T-helper 9 cell (primary cell): ENCODE measurements at places on chromosomes 6 and 20.

DNA sequence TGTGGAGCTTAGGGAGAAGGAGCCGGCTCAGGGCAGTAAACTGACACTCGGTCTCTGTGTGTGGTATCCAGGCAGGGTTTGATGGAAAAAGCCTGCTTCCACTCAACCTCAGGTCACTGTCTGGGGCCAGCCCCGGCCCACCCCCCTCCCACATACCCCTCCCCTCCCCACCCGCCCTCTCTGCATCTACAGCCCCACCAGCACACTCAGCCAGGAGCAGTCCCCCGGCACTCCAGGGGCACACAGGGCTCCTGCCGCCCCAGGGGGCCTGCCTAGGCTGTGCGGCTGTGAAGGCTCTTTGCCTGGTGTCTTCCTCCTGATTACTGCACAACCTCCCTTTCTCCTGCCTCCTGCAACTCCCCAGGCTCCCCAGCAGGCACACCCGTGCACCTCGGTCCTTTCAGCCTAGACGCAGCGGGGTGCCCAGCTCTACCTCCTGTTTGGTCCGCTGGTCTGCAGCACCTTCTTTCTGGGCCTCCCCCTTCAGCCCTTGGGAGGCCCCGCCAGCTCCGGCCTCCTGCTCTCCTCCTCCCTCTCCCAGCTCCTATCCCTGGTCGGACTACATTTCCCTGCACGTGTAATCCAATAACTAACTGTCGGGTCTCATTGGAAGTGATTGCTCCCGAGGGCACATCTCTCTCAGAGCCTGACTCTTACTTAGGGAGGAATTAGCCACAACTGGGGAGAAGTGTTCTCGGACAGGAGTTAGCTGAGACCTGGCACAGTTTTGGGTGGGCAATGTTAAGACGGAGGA lies 1.3 kb upstream of the FOXF2 start:
- DNase-seq = no peak

- DNase-seq = no peak
Observed at GRCh38 chr6:56245903-56246351, 1.5 kb downstream of the COL21A1 start.

DNA sequence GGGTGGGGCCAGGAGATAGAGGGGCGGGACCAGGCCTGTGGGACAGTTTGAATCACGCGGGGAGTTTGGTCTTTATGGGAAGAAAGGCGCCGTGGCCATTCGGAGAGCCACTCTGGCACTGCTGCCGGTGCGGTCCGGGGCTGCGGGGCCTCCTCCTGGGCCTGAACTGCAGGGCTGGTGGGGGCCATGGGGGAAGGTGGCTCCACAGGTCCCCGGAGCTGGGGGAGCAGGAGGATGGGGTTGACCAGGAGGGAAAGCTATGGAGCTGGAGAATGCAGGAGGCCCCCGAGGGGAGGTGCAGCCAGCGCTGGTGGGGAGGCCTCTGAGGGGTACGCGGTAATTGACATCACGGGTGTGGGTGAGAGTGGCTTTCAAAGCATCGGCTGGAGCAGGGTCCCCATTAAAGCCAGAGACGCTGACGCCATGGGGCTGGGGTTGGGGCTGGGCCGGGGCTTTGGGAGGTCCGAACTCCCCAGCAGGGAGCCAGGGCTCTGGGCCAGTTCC lies 1.8 kb upstream of the BHLHE23 start:
- DNase-seq = no peak

DNA sequence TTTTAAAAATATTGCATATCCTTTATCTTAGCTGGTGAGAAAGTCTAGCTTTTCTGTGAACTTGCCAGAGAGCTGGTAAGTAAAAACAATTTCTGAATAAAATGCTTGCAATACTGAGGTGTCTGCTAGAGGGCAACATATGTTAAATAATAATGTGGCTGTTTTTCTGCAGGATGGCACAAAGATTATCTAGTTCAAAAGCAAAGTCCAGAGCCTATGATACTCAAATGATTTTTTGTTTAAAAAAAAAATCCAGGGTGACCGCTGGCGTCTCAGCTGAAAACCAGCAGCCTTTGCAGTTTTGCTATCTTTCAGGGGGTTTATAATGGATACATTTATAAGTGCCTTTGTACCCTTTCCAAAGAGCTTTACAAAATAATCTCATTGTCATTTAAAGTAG lies 194.9 kb downstream of the PHACTR1 start:
- DNase-seq = no peak

GRCh38 chr20:1656844-1657243 lies 735 bp downstream of the SIRPG start:
- no peak for DNase-seq

- no peak for DNase-seq
Observed at GRCh38 chr20:47358672-47359529, 2.4 kb upstream of the ZMYND8 start.

- no peak for DNase-seq
Observed at GRCh38 chr20:31559704-31560093, 45.4 kb upstream of the ID1 start.

GRCh38 chr6:85063611-85064010 lies 299.2 kb upstream of the TBX18 start:
- no peak for DNase-seq

GRCh38 chr6:5521322-5521721 lies 260.0 kb downstream of the FARS2 start:
- no peak for DNase-seq

DNA sequence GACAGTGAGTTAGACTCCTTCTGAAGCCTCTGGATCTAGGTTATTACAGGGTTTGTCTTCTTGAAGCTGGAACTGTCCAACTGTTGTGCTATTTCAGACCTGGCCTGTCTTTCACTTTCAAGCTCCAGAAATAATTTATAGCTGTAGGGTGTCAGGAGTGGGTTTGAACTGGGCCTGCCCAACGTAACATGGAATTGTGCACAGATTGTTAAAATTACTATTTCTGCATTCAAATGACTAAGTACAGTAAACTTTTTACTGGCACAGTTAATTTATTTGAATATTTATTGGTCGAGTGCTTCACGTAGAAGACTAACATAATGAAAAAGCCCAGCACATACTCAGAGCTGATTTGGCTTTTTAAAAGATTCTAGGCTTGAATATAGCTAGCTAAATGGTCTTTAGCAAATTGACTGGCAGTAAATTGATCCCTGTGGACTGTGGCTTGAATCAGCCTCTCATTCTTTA lies 74.3 kb downstream of the ARID1B start:
- no peak for DNase-seq

DNA sequence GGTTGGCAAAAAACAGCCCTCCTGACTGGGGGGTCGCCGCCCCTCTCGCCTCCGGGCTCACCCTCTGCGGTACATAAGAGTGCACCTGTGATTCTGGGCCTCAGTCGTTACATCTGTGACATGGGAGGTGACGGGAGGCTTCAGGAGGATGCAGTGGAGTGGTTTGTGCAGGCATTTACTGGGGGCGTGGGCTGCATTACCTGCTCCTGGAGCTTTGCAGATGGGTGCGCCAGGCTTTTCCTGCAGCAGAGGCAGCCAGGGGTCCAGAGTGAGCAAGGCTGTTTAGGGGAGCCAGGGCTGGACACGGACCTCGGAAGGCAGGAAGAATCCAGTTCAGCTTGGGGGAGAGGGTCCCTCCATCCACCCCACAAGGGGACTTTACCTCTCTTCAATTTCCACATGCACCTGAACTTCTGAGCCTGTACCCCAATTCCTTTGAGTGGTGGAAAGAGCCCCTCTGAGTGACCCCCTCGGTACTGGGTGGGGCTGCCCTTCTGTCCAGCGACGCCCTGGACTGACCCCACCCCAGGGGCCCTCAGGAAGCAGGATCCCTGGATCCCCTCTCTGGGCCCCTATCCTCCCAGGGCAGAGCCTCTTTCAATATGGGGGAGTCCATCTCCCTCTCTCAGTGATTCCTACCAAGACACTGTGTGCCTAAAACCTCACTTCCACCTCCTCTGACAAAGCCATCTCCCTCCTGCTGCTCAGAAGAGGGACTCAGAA lies 134.0 kb downstream of the TAF4 start:
- no peak for DNase-seq

DNA sequence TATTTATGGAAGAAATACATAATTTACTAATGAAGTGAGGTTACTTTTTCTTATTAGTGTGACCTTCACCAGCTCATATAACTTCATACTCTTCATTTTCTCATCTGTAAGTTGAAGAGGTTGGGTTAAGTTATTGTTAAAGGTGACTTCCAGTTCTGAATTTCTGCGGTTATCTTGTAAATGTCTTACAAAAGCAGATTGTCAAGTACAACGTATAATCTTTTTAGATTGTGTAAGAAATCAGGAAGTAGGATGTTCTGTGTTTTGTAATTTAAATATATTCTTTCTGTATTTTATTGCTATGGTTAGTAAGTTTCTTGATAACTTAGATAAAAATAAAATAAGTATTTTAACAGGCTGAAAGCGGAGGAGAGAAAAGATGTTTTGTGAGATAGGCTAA lies 12.0 kb downstream of the WTAP start:
- DNase-seq = no peak

DNA sequence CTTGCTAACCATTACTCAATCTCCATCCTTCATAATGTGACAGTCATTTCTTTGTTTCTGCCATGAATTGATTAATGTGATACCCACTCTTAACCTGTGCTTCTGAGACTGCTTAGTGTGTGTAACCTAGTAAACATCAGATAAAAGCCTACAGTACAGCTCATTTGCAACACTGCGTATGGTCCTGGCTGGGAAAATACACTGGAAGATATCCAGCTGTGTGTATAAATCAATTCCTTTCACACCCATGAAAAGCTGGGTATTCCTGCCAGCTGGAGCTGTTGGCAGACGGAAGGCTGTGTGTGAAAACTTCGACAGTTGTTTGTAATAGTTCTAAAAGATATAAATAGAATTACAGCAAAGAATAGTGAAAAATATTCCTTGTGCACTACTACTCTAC lies 509.2 kb downstream of the FRK start:
- DNase-seq = no peak

DNA sequence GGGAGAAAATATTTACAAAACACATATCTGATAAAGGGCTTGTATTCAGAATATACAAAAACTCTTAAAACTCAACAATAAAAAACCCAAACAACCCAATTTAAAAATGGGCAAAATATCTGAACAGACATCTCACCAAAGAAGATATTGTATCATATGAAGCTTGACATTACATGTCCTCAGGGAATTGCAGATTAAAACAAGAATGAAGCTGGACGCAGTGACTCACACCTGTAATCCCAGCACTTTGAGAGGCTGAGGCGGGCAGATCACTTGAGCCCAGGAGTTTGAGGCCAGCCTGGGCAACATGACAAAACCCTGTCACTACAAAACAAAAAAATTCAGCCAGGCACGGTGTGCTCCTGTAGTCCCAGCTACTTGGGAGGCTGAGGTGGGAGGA lies 135.4 kb upstream of the AKIRIN2 start:
- DNase-seq = no peak

GRCh38 chr6:84920021-84920420 lies 155.6 kb upstream of the TBX18 start:
- no peak for DNase-seq

DNA sequence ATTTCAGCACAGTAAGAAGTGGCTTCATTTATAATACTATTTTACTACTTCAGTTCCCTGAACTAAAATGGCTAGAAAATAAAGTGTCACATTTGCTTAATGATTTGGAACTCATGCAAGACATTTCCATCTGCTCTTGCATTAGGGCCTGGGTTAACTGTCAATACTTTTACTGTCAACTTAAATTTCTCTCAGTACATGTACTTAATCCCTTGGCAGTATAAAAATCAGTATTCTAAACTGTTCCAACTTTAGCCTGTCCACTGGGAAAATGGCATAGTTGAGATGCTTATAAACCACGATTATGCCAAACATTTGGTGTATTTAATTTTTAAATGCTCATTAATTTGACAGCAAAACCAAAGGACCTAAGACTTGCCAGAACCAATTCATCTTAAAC lies 154.5 kb downstream of the ASCC3 start:
- DNase-seq = no peak

DNA sequence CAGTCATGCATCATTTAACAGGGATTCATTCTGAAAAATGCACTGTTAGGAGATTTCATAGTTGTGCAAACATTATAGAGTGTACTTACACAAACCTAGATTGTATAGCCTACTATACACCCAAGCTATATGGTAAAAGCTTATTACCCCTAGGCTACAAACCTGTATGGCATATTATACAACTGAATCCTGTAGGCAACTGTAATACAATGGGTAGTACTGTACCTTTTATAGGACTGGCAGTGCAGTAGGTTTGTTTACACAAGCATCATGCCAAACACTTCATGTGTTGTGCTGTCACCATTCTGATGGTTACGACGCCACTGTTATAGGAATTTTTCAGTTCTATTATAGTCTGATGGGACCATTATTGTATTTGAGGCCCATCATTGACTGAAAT lies 39.3 kb upstream of the KHDC1 start:
- no peak for DNase-seq

GRCh38 chr6:89068695-89069094 lies 11.9 kb upstream of the PNRC1 start:
- DNase-seq = no peak

DNA sequence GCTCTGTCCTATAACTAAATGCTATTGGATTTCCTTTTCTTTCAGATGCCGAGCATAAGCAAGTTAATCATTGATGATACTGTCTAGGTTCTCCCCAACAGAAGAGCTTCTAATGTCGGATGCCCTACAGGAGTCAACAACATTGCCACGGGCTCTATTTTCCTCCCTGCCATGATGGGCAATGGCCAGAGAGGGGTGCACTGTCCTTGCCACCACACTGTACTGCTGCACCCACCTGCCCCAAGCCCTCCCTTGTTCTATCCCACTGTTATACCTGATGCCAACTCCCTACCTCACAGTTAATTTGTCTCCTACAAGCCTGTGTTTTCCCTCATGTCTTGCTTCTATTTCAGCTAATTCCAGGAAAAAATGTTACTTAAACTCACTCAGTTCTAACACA lies 773.6 kb upstream of the CHD6 start:
- no peak for DNase-seq

GRCh38 chr6:44676826-44677433 lies 289.4 kb downstream of the CDC5L start:
- DNase-seq = no peak

DNA sequence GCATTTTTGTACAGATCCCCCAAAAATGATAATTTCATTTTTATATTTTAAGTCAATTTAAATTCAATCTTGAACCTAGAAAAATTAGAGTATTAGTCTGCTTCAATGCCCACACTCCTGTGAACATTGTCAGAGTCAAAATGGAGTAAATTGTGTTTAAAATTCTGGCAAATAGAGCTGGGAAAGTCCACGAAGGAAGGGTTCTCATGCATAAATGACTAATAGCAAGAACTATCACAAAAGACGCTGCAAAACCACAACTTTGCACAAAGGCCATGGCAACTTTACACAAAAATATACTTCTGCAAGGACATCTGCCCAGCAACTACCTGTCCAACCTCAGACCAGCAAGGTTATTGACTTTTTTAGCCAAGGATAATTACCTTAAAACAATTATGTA lies 203.2 kb upstream of the SMLR1 start:
- DNase-seq = no peak

GRCh38 chr20:50312682-50313521 lies 122.3 kb downstream of the CEBPB start:
- DNase-seq = no peak
